ENCODE measurements at places on chromosomes 6 and 20.
A peak's percentile ranks its signal among the peaks of the same experiment; 100 is the strongest.

GRCh38 chr6:55675941-55676340 lies 96.9 kb upstream of the HMGCLL1 start:
- DNase-seq: no peak

DNA sequence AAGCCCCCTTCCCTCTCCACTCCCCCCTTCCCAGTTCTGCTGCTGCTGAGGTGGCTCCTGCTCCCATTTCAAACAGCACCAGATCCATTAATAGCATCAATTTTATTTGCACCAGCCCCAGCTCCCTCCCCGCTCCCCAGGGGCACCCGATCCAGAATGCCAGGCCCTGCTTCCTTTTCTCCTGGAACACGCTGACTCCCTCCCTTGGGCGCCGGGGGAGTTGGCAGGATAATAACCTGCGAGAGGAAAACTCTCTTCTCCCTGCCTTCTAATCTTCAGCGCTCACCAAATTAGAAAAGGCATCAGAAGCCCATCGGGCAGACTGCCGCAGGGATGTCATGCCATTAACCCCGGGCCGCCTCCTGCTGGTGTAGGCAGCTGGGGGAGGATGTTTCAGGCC lies 77.8 kb downstream of the NCR2 start:
- no peak for DNase-seq

GRCh38 chr6:107560657-107561056 lies 70.7 kb downstream of the SOBP start:
- DNase-seq: no peak

GRCh38 chr6:150547502-150548222 lies 52.0 kb upstream of the PLEKHG1 start:
- no peak for DNase-seq

GRCh38 chr6:91713911-91714310 lies 1127.0 kb upstream of the MAP3K7 start:
- no peak for DNase-seq

DNA sequence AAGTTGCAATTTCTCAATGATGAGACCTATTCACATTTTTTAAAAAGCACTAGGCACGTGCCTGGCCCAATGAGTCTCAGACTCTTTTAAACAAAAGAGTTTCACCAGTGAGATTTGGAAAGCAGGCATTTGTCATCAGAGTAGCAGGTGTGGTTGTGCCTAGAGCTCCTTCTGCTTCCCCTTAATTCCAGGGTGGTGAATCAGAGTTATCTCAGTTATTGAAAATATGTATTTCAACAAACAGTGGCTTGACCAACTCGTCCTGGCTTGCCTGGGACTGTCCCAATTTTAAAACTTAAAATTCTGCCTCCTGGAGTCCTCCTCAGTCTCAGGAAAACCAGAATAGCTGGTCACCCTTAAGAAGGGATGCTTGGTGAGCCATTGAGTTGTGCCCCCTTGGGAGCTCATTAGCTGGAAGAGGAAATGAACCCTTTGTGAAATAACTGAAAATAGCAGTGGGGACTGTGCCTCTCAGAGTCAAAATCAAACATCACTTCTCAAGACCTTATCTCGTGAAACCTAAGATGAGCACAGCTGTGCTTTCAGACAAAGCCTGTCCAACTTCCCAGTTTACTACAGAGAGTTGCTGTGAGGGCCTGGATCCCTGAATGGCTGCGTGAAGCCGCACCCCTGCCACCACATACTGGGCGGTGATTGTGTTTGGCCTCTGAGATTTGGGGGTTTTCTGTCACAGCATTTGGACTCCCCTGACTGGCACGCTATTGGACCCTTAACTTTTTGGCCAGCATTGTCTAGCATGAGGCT lies 116.3 kb downstream of the ANKRD60 start:
- DNase-seq: no peak

GRCh38 chr6:110551088-110551487 lies 74.7 kb upstream of the SLC22A16 start:
- no peak for DNase-seq

DNA sequence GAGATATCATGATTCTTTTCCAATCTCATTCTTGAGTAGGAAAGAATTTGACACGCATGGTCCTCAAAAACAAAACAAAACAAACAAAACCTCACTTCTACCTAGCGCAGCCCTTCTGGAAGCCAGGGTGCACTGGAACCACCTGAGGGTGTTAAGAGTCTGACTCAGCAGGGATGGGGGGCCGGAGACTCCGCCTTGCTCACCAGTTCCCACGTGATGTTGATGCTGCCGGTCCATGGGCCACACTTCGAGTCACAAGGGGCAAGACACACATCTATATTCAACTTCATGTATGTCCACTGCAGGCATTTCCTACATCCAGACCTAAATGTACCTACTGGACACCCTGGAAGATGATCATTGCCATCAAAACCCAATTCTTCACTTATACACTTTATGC lies 30.4 kb downstream of the BFSP1 start:
- DNase-seq: no peak

DNA sequence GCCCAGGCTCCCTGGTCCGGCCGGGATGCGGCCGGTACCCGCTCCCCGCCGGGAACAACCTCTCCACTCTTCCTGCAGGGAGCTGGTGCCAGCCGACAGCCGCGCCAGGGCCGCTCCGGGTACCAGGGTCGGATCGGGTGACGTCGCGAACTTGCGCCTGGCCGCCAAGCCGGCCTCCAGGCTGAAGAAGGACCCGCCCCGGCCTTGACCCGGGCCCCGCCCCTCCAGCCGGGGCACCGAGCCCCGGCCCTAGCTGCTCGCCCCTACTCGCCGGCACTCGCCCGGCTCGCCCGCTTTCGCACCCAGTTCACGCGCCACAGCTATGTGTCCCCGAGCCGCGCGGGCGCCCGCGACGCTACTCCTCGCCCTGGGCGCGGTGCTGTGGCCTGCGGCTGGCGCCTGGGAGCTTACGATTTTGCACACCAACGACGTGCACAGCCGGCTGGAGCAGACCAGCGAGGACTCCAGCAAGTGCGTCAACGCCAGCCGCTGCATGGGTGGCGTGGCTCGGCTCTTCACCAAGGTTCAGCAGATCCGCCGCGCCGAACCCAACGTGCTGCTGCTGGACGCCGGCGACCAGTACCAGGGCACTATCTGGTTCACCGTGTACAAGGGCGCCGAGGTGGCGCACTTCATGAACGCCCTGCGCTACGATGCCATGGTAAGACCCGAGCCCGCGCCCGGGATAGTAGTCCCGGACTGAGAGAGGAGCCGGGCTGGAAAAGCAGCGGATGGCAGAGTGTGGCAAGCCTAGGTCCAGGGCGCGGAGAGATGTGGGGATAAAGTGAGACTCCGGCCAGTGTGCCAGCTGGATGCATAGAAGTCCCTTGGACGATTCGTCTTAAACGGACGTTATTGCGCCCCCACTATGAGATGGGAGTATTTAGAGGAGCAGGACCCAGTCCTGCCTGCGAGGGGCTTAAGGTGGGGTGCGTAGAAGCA lies at the start of gene NT5E:
TSS of gene NT5E (plus strand) at position 266 of the 942 bp plus-strand sequence. CDS start at position 323, 57 bp downstream.
- DNase-seq: peak; percentile 55

GRCh38 chr6:150620244-150620643 lies 20.6 kb downstream of the PLEKHG1 start:
- no peak for DNase-seq

GRCh38 chr20:24441661-24442060 lies 27.8 kb upstream of the SYNDIG1 start:
- DNase-seq: no peak

GRCh38 chr20:34971561-34972235 lies 16.0 kb downstream of the MYH7B start:
- DNase-seq: no peak

DNA sequence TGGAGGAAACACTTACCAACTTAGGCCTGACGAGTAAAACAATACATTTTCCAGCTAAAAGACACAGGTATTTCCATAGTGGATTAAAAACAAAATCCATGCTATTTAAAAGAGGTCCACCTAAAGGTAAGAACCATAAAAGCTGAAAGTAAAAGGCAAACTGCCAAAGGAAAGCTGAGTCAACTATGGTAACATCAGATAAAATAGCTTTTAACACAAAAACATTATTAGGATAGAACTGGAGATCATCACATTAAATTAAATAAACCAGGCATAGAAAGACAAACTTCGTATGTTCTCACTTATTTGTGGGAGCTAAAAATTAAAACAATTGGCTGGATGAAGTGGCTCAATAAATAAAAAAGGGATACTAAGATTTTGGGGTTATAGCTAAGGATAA lies 166.8 kb upstream of the SLC22A16 start:
- DNase-seq: no peak

- no peak for DNase-seq
These were observed 62.0 kb downstream of the PPP1R14C start for GRCh38 chr6:150204705-150205472.

DNA sequence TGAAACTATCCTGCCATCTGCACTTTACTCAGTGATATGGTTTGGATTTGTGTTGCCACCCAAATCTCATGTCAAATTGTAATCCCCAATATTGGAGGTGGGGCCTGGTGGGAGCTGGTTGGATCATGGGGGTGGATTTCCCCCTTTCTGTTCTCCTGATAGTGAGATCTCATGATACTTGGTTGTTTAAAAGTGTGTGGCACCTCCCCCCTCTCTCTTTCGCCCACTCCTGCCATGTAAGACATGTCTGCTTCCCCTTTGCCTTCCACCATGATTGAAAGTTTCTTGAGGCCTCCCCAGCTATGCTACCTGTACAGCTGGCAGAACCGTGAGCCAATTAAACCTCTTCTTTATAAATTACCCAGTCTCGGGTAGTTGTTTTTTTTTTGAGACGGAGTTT lies 18.0 kb downstream of the PIGT start:
- no peak for DNase-seq

DNA sequence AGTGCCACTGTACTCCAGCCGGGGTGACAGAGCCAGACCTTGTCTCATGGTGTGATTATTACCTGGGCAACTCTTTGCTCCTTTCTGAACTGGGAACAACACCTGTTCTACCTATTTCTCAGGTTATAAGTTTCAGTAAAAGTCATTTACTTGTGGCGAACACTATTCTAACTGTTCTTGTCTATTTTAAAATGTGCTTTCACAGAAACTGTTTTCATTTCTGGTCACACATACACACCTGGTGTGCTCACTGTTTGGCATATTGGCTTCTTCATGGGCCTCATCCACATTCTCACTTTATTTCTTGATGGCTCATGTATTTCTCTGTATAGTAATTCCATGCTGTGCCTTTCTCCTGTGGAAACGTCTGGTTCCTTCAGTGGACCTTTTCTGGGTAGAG lies 30.5 kb upstream of the XRN2 start:
- DNase-seq: no peak

- DNase-seq: peak; percentile 6
These were observed 323.3 kb upstream of the NT5E start for GRCh38 chr6:85126485-85127167.

DNA sequence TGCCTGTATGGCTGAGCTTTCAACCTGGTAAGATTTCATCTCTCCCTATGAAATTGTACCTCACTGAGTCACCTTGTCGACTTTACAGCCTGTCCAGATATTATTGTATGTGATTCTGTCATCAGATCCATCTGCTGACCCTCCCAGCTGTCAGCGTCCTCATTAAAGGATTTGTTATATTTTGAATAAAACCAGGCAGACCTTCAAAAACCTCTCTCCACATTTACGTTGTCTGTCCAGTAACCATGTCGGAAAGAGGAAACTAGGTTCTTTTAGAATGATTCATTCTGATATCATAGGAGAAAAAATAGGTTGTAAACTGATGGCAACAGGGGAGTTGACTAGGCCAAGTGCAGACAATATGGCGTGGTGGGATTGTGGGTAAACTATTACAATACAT lies 38.5 kb downstream of the TSPYL4 start:
- no peak for DNase-seq

DNA sequence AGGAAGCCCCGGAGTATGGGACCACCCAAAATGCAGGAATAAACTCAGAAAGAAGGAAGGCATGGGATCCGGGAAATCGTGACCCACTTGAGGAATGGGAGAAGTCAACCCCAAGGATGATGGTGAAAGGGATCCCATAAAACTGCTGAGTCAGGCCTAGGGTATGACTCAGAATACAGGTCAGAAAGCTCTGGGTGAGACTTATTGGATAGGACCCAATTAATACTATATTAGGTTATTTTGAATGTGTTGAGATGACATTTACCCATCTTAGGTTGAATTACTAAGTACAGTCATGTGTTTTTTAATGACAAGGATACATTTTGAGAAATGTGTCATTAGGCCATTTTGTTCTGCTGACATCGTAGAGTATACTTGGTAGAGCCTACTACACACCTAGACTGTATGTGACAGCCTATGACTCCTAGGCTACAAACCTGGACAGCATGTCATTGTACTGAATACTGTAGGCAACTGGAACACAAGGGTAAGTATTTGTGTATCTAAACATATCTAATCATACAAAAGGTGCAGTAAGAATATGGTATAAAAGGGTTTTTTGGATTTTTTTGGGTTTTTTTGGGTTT lies 17.1 kb upstream of the HIVEP1 start:
- DNase-seq: no peak

DNA sequence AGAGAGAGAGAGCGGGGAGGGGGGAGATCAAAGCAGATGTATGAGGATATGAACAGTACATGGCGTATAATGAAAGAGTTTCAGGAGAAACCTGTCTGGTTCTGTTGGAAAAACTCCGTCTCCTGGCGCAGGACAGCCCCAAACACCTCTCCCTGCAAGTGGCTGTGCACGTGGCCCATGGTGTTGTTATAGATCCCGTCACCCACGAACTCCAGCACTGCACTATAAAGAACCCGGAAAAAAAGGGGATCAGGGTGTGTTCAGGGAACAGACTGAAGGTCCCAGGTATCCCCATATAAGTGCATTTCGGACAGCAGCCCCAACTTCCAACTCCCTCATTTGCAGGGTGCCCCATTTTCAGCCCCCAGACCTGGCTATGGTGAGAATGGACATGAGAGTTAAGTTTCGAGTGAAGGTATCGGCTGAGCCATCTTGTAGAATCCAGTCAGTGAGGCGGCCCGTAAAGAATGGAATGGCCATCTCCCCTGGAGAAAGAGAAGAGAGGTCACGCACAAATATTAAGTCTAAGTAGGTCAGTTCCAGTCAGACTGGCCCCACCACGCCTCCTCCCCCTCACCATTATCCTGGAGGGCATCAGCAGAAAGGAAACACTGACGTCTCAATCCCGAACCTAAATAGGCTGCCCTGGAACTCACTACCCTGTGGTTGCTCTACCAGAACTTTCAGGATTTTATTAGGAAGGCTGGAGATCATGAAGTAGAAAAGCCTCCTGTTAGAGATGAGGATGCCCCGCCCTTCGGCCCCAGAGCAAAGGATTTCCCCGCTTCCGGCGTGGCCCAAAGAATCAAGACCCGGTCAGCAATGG lies 1.3 kb downstream of the TAP1 start:
- DNase-seq: peak; percentile 55

DNA sequence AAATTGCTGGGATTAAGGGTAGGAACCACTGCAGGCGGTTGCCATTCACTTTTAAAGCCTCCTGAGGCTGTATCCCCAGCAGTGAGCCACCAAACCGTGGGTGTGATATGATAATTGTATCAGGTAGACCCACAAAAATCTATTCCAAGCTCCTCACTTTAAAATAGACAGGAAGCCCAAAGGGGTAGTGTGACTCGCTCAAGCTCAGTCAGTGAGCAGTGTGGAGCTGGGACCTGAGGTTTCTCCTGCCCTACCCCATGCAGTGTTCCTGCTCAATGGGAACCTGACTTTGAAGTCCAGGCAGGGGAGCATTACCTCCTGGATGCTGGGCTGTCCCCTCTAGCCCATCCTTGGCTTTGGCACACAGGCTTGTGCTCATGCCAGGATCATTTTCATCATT lies 14.9 kb upstream of the MAPRE1 start:
- no peak for DNase-seq
